ENCODE measurements at places on chromosomes 16 and 17.

DNA sequence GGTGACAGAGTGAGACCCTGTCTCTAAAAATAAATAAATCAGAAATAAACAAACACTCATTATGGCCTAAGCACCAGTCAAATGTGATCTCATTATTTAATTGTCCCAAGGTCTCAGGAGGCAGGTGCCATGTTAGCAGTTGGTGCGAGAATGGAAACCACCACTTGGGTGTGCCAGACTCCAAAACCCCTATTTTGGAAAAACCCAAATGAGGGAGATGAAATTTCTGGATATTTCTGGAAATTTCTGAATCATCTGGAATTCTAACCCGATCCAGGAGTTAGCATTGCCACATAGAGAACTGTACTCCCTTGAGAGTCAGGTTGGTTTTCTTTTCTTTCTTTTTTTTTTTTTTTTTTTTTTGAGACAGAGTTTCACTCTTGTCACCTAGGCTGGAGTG, 264.0 kb downstream of the XYLT1 start:
- no peak for DNase-seq

DNA sequence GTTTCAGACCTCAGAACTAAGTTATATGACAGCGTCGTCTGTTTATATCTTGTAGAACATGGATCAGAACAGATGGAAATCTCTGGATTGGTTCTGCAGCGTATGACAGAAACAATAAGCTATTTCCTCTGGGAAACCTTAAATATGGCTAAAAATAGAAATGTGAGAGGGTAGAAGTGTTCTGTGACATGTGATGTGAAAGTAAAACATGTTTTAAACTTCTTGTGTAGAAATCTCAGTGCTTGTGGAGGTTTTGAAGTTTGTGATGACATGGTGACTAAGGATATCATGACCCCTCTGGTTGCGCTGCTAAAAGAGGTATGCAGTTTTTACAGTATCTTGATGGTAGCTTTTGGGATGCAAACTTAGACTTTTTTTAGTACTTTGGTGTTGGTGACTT, 2.8 kb downstream of the HEATR3 start:
- DNase-seq = no peak

DNA sequence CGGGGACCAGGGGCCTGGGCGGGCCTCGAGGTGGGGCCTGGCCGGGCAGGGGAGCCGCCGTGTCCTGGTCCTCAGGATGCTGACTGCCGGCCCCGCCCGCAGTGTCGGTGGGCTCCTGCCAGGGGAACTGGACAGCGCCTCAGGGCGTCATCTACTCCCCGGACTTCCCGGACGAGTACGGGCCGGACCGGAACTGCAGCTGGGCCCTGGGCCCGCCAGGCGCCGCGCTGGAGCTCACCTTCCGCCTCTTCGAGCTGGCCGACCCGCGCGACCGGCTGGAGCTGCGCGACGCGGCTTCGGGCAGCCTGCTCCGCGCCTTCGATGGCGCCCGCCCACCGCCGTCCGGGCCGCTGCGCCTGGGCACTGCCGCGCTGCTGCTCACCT, 2.3 kb upstream of the PAQR4 start:
- DNase-seq = peak; percentile 79

DNA sequence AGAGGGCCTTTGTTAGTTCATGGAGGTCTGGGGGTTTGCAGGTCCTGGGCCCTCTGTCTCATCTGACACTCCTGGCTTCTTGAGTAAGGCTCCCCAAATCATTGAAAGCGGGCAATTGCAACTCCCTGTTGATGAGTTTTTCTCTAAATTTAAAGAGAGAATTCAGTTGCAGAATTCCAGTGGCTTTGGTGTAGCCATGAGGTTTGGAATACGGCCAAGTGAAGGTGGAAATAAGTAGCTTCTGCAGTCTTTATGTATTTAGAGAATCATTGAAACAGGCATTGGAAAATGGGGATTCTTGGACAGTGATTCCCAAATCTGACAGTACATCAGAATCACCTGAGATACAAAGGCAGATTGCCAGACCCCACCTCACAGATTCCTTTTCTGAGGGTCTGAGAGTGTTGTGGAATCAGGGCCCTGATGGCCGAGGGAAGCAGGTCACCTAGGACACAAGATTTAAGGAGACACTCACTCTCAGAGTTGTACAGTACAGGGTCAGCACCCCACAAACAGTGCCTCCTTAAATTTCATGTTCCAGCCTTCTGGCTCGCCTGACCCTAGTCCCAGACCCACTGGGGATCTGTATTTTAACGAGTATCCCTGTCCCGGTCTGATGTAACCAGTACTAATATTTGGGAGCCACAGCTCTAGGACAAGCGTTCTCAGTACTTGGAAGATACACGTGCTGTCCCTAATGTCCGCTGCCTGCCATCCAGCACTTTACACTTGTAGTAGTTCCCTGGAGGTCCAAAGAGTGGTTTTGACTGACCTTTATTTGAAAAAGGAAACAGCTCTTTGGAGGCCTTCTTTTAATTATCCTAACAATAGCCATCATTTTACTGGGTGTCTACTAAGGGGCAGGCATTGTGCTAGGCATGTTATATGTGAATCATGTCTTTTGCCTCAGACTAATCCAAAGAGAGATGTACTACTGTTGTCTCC, 37.8 kb downstream of the YPEL2 start:
- no peak for DNase-seq

DNA sequence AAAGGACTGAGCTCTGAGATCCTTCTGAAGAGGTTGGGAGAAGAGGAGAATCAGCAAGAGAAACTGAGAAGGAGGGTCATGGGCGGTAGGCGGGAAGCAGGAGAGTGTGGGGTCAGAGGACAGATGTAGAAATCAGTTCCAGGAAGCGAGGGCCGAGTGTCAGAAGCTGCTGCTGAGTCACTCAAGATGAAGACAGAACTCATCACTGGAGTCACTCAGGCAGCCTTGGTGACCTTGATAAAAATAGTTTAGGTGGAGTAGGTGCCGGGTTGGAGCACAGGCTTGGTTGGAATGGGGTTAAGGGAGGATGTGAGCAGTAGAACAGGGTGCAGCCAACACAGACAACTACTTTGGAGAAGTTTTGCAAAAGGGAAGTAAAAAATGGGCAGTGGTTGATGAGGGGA, 6.1 kb upstream of the ITGAM start:
- DNase-seq = no peak

- no peak for DNase-seq
Observed at GRCh38 chr17:31697838-31698237, 161.2 kb downstream of the COPRS start.

DNA sequence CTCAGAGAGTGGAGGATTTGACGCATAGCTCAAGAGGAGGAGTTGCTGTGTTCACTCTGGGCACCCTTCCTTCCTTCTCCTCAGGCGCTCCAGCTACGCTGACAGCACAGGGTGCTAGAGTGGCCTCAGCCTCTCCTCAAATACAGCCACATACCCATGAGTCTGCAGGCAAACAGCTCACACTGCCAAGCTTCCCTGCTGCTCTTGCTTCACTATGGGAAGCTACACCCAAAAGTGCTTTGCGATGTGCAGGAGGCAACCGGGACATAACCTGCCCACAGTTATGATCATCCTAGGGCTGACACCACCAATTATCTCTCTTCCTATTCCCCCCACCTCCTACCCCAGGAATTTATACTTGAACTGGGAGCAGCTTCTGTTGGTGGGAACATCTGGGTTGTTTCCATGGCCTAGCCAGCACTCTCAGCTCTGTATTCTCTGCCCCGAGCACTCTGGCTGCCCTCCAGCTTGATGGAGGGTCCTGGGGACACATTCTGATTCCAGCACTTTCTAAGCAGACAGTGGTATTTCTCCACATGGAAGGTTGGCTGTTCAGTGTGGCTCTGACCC, 40.3 kb upstream of the SREBF1 start:
- DNase-seq = no peak

DNA sequence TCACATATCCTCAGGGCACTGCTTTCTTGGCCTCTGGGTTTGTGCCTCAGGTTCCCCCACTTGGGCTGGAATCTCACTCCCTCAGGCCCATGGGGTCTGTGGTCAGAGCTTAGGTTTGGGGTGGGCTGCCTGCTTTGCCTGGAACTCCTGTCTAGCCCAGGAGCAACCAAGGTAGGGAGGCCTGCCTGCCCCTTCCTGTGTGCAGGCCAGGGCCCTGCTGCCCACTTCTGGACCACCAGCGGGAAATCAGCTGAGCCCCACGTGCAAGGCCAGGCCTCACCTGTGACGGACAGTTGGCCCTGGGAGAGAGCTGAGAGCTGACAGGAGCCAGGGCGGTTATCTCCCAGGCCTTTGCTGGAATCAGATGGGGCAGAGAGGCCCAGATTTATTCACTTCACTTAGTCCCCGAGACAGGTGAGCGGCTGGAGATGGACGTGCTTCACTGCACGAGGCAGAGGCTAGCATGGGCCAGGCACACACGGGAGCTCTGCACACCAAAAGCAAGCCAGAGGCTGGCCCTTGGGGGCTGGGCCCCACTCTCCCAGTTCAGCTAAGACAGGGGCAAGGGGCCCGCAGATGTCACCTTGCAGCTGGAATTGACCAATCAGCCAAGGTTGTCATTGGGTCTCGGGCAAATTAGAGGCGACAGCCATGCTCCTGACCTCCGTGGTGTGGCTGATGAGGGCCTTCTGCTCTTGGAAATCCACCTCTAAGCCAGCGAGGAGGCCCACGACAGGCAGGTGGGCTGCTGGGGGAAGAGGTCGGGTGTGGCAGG, 49.9 kb upstream of the DOC2B start:
- DNase-seq = peak; percentile 62

Measured in upper lobe of right lung (tissue), 1 donor.